Stimulated activated CD4-positive, alpha-beta T cell treated with anti-CD3 and anti-CD28 coated beads, Interleukin-1b, Interleukin-23, amount 100 ng/mL, for 4 hours (primary cell): ENCODE measurements at places on chromosomes 4 and X.
A peak's percentile ranks its signal among the peaks of the same experiment; 100 is the strongest.

DNA sequence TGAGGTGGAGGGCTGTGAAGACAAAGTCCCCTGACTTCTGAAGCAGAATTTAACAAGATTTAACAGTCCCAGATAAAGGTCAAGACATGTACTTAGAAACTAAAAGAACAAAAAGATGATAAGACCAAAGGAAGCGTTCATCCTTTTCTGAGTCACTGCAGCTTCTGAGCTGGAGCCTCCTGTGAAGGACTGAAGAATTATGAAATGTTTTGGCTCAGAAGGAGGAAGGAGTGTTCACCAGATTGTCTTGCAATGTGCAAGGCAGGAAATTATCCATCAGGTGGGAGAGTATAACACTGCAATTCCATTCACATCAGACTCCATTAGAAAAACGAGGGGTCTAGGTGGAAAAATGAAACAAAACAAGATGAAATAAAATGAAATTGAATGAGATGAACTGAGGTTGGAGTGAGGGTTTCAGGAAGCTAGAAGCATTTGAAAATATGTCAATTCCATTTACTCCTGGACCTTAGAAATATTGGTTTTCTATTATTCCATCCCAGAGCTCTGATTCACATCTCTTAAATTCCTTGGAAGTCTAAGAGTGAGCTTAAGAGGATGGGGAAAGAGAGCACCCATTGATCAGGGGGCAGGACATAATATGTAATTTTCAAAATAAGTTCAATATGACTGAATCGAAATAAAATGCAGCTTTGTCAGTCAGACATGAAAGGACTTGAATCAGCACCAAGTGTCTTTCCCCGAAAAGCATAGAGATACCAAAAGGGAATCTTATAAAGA, 186.1 kb upstream of the LNX1 start:
- no peak for DNase-seq

DNA sequence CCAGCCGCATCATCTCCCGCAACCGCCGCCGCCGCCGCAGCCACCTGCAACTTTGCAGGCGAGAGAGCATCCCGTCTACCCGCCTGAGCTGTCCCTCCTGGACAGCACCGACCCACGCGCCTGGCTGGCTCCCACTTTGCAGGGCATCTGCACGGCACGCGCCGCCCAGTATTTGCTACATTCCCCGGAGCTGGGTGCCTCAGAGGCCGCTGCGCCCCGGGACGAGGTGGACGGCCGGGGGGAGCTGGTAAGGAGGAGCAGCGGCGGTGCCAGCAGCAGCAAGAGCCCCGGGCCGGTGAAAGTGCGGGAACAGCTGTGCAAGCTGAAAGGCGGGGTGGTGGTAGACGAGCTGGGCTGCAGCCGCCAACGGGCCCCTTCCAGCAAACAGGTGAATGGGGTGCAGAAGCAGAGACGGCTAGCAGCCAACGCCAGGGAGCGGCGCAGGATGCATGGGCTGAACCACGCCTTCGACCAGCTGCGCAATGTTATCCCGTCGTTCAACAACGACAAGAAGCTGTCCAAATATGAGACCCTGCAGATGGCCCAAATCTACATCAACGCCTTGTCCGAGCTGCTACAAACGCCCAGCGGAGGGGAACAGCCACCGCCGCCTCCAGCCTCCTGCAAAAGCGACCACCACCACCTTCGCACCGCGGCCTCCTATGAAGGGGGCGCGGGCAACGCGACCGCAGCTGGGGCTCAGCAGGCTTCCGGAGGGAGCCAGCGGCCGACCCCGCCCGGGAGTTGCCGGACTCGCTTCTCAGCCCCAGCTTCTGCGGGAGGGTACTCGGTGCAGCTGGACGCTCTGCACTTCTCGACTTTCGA, 654 bp downstream of the ATOH1 start:
- DNase-seq, result no peak

DNA sequence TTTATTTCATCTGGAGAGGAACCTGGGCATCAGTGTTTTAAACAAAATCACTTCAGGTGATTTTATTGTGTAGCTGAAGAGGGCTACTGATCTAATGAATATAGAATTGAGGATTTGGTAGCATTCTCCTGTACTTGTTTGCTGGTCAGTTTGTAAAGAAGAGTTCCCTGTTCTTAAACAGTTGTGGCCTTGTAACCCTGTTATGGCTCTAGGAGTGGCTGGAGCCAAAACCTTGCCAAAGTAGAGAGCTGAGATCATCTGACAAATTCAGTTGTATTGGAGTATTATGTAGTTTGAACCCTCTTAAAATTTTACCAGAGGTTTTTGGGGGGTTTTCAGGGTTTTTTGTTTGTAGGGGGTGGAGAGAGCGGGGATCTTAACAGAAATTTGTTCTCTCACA, 36.5 kb downstream of the USP9X start:
- DNase-seq, result no peak

GRCh38 chr4:82885410-82885809, 5.5 kb downstream of the SEC31A start:
- DNase-seq, result no peak

DNA sequence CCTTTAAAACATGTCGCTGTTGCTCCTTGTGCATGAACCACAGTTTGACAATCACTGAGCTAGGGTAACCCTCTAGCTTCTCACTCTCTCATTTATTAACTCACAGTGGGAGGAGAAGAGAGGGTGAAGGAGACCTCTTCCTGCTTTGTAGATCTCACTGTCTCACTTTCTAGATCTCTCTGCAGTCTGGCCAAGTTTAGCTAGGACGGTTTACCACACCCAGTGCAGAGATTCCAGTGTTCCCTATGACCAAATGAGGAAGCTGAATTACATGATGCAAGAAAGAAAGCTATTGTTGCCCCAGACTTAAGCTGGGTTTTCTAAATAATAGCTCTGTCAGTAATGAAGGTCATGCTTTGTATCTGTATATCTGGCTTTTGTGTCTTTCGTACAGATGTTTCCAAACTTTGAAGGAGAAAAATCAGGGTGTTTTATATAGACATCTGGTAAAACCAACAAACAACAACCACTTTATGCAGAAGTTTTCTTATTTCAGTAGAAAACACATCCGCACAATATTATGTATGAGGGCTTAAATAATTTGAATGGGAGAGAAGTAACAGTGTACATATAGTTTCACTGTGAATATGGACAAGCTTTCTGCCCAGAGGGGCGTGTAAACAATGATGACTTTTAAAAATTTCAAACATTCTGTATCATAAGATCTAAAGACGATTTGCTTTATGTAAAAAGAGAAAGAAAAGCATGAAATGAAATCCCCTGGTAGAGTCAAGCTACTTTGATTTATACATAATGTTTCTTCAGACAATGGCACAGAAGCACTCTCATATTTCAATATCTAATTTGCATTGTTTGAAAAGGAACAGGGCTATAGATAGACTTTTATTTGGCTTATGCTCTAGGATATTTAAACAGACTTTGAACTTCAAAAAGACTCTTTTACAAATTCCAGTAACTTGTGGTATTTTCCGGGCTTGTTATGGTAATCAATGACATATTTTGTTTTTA, 582.3 kb downstream of the FSTL5 start:
- no peak for DNase-seq

- no peak for DNase-seq
These were observed 156.6 kb upstream of the FTHL17 start for GRCh38 chrX:31228415-31228832.

DNA sequence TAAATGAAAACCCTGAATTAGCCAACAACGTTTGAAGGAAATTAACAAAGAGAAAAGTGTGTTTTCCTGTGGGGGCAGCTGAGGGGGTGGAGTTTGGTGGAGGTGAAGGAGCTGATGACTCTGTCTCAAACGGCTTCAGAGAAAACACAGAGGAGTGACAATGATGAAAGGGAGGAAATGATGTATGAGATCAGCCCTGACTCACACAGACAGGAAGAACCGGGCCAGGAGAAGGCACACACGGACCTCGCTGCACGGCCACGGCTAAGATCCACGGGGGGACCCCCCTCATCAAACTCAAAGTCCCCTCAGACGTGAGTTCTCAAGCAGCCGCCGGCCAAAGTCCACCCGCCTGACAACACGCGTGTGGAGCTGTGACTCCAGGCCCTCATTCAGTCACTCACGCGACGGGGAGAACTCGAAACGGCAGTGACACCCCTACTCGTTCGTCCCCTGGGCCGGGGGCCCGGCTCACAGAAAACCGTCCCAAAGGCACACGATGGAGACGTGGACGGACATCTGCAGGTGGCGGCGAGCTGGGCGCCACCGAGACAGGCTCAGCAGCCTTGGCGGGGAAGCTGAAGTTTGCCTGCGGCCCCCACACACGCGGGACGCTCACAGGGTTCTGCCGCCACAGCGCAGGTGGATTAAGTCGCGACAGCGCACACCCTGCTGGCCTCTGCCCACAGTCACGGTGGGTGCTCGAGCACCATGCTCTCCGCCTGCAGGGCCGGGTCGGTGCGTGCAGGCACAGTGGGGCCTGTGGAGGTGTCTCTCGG, 28.8 kb downstream of the PPP2R3B start:
- peak; percentile 20 for DNase-seq

DNA sequence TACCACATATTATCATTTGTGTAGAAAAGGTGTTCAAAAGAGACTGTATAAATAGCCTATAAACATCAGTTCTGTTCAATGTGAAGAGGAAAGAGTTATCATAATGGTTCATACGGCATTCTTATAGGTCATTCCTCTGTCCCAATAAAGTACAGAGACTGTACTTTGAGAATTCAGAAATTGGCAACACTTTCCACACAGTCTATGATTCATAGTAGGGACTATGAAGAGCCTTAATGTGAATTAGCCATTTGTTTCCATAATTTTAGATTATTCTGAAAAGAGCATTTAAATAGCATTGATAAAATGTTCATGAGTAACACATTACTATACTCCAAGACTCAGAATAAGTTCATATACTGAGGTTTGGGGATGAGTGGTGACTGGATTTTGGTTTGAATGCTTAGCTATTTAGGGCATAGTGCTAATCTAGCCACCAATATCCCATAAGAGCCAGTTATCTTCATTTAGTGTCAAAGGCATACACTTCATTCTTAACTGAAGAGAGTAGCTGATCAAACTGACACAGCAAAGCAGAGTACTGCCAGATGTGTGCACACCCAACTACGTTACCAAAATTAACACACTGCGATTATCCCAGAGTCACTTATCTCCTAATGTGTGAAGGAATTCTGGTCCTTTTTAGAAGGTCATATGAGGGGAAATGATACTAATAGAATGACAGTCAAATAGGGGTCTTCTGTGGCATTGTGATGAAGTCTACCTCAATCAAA, 10.2 kb downstream of the ANK2 start:
- no peak for DNase-seq

GRCh38 chr4:183413234-183414200, 30.9 kb upstream of the CDKN2AIP start:
- no peak for DNase-seq

- DNase-seq, result no peak
These were observed 218.7 kb upstream of the HS3ST1 start for GRCh38 chr4:11647433-11647832.

GRCh38 chr4:15163284-15163645, 161.0 kb downstream of the CPEB2 start:
- DNase-seq, result no peak

DNA sequence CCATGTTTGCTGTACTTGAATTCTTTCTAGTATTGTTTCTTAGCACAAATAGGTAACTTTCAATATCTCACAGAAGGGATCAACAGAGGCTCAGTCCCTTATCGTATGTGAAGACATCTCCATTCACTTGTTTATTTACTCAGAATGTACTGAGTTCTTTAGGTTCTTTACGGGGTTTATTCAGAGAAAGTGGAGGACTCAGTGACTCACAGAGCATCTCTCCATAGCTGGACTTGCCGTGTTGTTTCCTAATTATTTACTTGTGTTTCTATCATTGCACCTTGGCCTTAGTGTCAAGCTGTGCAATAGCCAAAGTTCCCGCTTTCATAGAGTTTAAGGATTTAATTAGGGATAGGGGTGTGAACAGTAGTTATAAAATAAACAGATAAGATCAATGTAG, 57.1 kb downstream of the RHOH start:
- no peak for DNase-seq

DNA sequence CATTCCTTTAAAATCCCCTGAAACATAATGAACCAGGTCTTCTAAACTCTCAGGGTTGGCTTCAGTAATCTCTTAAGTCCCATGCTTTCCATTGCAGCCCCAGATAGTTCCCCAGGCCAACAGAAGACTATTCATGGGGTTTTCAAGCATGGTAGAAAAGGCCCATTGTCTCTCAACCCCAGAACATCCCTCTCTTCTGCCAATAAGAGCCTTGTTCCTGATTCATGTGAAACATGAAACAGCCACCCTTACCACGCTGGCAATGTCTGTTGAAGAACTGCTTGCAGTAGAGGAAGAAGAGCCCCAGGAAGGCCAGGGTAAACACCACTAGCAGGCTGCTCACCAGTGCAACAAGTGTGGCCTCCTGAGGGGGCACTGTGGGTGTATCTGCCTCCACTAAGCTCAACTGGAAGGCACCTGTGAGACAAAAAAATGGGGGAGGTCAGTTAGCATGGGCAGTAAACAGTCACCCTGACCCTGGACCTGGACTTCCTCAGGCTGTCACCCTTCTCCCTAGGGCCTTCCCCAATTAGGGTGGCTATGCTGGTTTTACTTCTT, 36.4 kb downstream of the EDA2R start:
- DNase-seq, result no peak

- DNase-seq, result no peak
These were observed 25.6 kb upstream of the PLS3 start for GRCh38 chrX:115535421-115535820.

GRCh38 chr4:156948133-156948532, 23.5 kb downstream of the PDGFC start:
- DNase-seq, result no peak

GRCh38 chrX:39264023-39264422, 462.8 kb downstream of the MID1IP1 start:
- DNase-seq, result no peak

- no peak for DNase-seq
These were observed 18.3 kb upstream of the PDCL2 start for GRCh38 chr4:55610381-55610780.

DNA sequence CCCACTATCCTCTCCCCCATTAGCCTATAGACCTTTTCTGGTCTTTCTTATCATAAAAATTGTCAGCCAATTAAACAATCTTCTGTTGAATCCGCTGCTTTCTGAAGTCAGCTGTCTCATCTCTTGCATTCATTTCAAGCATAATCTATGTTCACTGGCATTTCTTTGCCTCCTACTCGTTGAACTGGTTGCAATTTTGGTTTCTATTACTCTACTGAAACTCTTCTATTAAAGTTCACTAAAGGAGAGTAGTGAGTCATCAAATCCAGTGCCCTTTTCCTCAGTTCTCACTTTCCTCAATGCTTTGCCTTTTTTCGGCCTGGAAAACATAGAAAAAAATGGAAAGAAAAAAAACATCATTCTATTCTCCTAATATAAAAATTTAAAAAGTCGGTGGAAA, 23.9 kb upstream of the CXCL13 start:
- DNase-seq, result no peak

- no peak for DNase-seq
These were observed 142.5 kb upstream of the MED14 start for GRCh38 chrX:40877887-40878286.

- DNase-seq, result no peak
These were observed 21.1 kb upstream of the PIGA start for GRCh38 chrX:15356444-15356843.

GRCh38 chrX:17670874-17671273, 66.4 kb upstream of the SCML1 start:
- no peak for DNase-seq

GRCh38 chrX:28847423-28847822, 260.2 kb downstream of the IL1RAPL1 start:
- no peak for DNase-seq

- no peak for DNase-seq
These were observed 314.3 kb upstream of the CLNK start for GRCh38 chr4:10998846-10999245.
